Activated CD8-positive, alpha-beta memory T cell treated with anti-CD3 and anti-CD28 coated beads, Interleukin-2, amount 10 ng/mL, durations not matched to agents 7 days and 5 days (primary cell): ENCODE measurements at places on chromosomes 7 and 10.
A peak's percentile ranks its signal among the peaks of the same experiment; 100 is the strongest.

DNA sequence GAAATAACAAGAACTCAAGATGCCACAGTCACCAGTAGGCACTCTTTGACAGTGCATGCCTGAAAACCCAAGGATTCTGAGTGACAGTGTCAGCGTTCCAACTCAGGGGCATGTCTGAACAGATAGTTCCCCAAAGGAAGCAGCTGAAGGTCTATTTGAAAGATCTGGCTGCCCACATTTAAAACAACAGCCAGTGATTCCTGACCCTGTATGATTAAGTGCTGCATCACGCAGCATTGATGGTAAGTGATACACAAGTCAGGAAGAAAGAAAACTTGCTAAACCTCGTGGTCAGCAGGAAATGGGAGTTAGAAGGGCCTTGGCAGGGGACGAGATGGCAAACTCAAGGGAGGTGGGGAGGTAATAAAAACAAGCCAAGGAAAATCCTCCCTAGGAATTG is 1013.1 kb downstream of the TYW1 start:
- DNase-seq, result no peak

DNA sequence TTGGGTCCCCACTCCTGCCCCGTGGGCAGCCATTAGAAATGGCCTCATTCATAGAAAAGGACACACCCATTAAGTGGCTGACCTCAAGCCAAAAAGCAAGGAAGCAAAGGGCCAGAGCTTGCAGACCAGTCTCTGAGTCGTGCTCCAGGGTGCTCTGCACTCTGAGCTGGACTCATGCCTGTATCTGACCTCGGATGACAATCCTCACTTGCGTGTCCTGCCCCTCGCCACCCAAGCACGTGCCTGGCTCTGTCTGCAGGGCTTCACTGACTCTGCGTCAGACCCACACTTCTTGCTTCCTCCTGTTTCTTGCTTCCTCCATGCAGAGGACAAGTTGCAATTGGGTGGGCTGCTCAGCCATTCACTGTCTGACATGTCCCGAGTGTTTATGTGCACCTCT is 138.8 kb downstream of the OAT start:
- DNase-seq, result no peak

DNA sequence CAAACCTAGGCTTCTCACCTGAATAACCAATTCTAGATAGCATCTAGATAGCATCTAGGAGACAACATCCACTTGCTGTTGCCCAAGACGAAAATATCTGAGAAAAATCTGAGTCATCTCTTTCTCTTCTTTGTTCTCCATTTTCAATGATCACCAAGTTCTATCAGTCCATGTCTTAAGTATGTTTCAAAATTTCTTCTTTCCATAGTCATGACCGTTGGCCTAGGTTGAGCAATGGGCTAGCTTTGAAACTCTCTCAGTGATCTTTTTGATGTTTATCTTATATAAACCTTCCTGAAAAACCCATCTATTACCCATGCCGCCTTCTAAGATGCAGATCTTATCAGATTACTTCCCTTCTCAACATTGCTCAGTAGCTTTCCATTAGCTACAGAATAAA is 23.4 kb upstream of the CASD1 start:
- DNase-seq, result no peak

DNA sequence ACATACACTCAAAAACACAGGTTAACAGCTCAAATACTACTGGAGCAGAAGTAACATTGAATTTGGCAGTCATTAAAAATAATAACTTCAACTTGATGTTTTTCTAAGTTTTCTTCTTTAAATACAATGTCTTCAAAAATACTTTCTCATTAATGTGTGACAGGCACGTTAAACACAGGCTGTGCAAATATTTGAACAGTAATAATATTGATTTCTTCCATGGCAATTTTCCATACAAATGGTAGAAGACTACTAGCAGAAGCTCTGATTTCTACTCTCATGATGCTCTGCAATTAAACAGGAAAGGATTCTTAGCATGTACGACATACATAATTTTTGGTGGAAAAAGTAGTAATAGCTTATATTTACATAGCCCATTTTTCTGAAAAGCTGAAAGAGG is 47.4 kb downstream of the NRP1 start:
- no peak for DNase-seq

- DNase-seq, result no peak
These were observed 14.5 kb downstream of the SSC4D start for GRCh38 chr7:76394957-76395356.

DNA sequence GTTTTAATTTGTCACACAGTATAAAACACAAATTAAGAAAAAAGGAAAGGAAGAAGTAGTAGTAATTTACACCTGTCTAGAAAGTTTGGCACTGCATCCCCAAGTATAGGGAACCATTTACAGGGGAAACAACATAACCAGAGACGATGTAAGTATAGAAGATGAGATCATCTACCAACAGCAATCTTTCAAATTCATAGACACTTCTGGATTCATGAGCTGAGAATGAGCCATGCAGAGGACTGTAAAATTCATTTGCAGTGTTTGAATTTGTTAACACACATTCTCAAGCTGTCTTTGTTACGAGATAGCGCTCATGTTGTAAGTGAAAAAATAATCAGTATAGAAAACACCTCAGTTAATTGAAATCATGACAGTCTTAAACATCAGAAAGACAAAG is 337.0 kb upstream of the MEOX2 start:
- no peak for DNase-seq

- DNase-seq, result no peak
These were observed 70.0 kb downstream of the WAPL start for GRCh38 chr10:86451604-86451960.

DNA sequence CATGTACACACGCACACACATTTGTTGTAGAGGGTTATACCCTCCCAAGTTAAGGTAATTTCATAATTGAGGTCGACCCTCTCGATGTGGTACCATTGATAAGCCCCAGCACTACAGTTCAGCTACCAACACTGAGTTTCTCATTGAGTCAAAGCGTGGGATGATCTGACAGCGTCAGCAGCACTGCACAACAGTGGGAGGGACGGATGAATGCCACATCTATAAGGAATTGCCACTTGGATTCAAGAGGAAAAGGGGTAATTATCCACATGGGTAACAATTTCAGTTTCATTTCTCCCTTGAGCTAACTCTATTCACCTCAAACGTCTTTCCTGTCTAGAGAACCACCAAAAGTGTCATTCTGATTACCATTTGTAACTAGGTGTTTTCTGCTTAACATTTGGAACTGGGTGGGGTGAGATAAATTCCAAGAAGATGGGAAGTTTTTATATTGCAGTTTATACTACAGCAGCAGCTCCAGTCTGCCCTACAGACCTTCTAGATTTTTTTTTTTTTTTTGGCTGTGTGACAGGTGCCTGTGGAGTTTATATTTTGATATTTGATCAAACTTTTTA is 342.9 kb downstream of the AUTS2 start:
- no peak for DNase-seq

DNA sequence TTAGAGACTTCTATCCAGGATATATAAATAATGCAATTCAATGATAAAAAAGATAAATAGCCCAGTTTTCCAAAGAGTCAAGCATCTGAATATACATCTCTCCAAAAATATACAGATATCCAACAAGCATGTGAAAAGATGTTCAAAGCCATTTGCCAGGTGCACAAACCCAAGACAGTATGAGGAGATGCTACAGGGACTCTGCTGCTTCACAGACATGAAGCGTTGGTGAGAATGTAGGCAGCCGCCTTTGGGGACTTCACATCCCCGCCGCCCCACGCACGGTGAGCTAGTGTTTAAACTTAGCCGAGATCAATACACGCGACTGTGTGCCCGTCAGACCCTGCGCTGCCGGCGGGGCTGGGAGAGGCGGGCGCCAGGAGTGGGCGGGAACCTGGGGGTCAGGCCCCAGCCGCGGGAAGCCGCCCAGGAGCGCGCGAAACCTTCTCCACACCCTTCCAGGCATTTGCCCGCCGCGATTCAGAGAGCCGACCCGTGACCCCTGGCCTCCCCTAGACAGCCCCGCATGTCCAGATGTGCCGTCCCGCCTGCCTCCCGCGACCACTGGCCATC is 927 bp upstream of the ALOX5 start:
- peak; percentile 49 for DNase-seq

DNA sequence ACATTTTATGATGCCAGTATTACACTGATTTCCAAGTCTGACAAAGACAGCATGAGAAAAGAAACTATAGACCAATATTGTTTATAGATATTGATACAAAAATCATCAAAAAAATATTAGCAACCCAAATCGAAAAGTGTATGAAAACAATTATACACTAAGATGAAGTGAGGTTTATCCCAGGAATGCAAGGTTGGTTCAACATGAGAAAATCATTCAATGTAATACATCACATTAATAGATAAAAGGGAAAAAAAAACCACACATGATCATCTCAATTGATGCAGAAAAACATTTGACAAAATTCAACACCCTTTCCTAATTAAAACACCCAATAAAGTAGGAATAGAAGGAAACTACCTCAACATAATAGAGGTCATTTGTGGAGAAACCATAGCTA is 153.9 kb downstream of the DNAJC1 start:
- DNase-seq, result no peak

GRCh38 chr7:21159506-21159905 is 268.4 kb upstream of the SP4 start:
- DNase-seq, result no peak

- no peak for DNase-seq
These were observed 6.9 kb downstream of the THNSL1 start for GRCh38 chr10:25023278-25023677.

DNA sequence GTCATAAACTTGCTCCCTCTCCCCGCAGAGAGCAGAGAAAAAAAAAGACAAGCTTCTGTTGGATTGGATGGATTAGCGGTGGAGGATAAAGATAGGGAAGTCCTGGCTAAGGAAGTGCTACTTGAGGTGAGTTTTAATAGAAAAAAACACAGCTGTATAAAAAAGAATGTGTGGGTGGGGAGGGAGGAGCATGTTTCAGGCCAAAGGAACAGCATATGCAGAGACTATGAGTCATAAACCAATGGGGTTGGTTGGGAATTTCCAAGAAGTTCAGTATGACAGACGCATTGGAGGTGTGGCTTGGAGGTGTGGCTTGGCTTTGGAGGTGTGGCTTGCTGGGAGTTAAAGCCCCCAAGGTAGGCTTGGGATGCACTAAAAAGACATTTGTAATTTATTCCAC is 103.0 kb upstream of the LSM8 start:
- peak; percentile 51 for DNase-seq

GRCh38 chr10:3902809-3903410 is 117.9 kb upstream of the KLF6 start:
- no peak for DNase-seq

DNA sequence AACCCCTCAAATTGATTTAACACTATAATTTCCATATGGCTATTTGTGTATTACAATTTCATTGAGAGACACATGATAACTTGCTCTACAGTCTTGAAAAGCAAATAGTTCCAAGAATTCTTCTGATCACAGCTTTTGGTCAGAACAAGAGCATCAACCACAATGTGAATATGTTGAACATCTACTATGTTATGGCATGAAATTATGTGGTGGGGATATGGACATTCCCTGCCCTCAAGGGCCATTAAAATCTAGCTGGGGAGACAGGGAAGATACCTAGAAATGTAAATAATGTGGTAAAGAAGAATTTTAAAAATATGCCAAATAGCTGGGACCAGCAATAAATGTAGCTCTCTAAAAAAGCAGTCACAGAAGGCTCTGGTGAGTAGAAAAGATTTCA is 262.2 kb downstream of the FZD1 start:
- DNase-seq, result no peak

GRCh38 chr10:51659344-51659743 is 40.1 kb downstream of the CSTF2T start:
- no peak for DNase-seq

DNA sequence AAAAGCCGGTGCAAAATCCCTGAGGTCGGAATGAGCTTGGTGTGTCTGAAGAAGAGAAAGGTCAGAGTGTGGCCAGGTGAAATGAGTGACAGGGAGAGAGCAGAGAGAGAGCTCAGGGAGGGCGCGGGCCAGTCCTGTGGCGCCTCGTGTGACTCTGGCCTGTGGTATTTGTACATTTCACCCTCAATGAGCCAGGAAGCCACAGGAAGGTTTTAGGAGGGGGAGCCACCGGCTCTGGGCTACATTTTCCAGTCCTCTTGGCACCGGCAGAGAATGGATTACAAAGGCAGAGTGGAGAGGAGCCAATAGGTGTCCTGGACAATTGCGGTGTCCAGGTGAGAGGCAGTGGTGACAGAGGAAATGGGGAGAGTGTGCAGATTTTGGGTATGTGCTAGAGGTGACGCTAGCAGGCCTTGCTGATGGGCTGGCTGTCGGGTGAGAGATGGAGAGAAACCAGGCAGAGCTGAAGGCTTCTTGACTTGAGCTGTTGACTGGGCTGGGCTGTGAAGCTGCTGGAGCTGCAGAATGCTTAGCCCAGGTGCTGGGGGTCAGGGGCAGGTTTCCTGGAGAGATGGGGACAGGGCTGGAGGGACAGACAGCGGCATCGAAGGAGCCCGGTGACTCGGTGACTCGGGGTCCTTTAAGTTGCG is 38.1 kb downstream of the COL13A1 start:
- DNase-seq, result no peak

DNA sequence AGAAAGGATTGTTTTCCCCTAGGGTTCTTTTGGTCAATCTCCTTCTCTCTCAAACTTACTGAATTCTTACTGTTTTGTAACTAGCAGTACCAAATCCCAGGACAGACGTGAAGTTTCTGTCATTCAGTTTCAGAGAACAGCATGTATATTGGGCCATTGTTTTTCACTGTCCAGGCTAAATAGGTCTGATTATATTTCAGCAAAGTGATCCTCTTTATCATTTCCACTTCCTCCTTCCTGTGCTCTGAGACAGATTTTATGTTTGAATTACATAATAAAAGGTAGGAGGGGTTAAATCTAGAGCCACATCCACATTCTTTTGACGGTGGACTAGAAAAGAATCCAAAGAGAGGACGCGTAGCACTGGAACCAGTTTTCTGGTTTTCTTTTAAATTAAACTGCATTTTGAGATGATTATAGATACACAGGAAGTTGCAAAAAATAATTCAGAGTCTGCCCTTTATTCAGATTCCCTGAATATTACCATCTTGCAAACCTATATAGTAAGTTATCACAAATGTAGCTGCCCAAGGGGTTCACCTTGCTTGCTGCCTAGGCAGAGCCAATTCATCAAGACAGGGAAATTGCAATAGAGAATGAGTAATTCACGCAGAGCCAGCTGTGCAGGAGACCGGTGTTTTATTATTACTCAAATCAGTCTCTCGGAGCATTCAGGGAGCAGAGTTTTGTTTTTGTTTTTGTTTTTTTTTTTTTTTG is 40.1 kb downstream of the AKR1E2 start:
- no peak for DNase-seq

DNA sequence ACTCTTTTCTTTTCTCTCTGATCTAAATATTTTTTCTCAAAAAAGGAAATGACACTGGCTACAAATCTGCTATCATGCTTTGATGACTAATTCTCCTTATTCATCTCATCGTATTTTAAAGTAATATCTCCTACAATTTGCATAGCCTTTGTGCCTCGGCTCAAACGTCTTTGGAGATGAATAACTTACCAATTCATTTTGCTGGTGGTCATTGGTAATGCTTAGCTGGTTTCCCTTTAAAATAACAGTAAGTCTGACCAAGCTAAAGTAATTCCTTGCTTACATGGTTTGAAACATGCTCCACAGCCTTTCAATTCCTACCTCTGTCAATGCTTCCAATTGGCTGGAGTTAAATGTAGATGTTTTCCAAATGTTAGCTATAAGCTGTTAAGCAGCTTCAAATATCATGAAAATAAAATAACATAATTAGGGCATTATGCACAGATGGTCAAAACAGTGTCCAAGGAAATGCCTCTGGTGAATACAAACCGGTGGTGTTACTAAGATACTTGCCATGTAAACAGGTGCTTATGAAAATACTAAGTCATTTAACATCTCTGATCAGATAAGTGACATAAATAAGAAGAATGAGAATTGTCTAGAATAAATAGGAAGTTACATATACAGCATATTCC is 435.0 kb downstream of the POM121L12 start:
- DNase-seq, result no peak
